ENCODE measurements at places on chromosomes 7 and 10. TPM values are rescaled to one million over a fixed set of nuclear protein-coding genes. Genes with fewer than 3 reads are reported as not detected.

Gene SFMBT2
- 7.0 TPM for polyA plus RNA-seq

Gene OR2A12
- polyA plus RNA-seq = 0.11 TPM

Gene FZD1
- polyA plus RNA-seq = 136 TPM

Gene NUDT13
- 2.9 TPM for polyA plus RNA-seq

Gene EN2
- polyA plus RNA-seq = 0.69 TPM

Gene PNLIPRP2
- polyA plus RNA-seq = not detected

Gene RELN
- polyA plus RNA-seq = 23.9 TPM

Gene NEUROD6
- not detected for polyA plus RNA-seq

Gene GRID2IP
- polyA plus RNA-seq = 1.2 TPM

Gene GOLGA7B
- polyA plus RNA-seq = 0.95 TPM

Gene ARHGAP22
- polyA plus RNA-seq = 1.3 TPM

Gene KCTD7
- polyA plus RNA-seq = 25.1 TPM

Gene CUZD1
- polyA plus RNA-seq = 1.9 TPM

Gene FOXP2
- 10.9 TPM for polyA plus RNA-seq

Gene FGFR2
- 102 TPM for polyA plus RNA-seq

Gene TUBB8
- polyA plus RNA-seq = 0.63 TPM

Gene FXYD4
- polyA plus RNA-seq = not detected

Gene SPDYE8
- polyA plus RNA-seq = 0.23 TPM

Gene GSAP
- polyA plus RNA-seq = 12.8 TPM

Gene FUOM
- polyA plus RNA-seq = 17.9 TPM

Gene RPEL1
- 0.20 TPM for polyA plus RNA-seq

Measured in left renal pelvis (tissue), 4 donors.